ENCODE measurements at places on chromosomes 1 and 21. TPM values are rescaled to one million over a fixed set of nuclear protein-coding genes. Genes with fewer than 3 reads are reported as not detected.
A peak's percentile ranks its signal among the peaks of the same experiment; 100 is the strongest.

DNA sequence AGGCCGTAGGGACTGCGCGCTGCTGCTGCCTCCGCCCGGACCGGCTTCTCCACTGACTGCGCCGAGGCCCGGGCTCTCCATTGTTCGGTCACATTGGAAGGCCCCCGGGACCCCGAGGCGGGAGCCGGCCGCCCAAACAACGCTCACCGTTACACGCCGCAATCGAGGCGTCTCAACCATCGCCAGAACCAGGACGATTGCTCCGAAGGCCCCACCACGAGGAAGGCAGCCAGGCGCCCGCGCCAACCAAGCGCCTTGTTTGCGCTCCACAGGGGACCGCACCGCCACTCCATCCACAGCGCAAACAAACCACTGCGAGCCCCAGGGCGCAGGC is 595 bp downstream of the GLUL start:
- no peak for DNase-seq

DNA sequence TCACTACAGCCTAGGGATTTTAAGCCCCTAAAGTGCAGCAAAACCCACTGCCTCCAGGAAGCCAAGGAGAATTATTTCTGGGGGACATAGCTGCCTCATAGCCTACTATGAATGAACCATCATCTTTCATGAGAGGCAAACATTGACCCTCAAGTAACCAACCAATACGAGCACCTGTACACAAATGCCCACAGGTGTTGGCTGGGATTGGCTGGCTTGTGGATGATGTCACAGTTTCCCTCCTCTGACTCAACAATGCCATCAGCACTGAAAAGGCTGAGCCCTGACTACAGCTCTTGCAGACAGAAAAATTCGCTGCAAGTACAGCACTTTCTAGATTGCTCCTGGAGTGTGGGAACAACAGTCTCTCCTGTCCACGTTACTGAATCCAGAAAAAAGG is at the start of gene HMGB4:
Gene HMGB4, plus strand, starts transcription at position 301 of the 400 bp plus-strand sequence. CDS start 113 bp downstream, outside the sequence.
- DNase-seq = no peak

DNA sequence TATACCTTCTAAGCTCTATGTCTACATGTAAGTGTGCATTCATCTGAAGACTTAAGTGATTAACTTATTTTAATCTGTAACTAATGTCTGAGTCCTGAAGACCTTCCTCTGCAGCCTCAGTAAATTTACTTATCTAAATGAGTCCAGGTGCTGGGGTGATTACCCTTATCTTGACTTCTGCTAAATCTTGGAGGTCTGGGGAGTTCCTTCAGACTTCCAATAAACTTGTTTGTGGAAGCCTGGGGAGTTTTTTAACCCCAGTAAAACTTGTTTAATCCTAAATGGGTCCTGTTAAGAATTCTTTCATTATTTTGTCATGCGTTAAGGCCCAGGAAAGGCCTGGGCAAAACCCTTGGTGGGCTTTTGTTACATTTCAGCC is 37.0 kb downstream of the RSPH1 start:
- no peak for DNase-seq

- no peak for DNase-seq
These were observed 24.6 kb upstream of the ENAH start for GRCh38 chr1:225677350-225678124.

- DNase-seq = peak; percentile 26
These were observed 15.0 kb downstream of the NFIA start for GRCh38 chr1:61097317-61097716.

DNA sequence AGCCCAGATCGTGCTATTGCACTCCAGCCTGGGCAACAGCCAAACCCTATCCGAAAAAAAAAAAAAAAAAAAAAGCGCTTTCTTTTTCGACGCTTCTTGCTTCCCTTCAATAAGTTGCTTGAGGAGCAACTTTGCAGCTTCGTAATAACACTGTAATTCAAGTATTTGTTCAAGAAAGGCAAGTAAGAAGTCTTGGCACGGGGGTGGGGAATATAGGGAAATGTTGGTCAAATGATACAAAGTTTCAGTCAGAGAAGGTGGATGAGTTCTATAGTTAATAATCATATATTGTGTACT is 871 bp upstream of the PSMA5 start:
- DNase-seq = no peak

Gene F13B
- total RNA-seq = not detected

Gene ACTL8
- not detected for total RNA-seq

DNA sequence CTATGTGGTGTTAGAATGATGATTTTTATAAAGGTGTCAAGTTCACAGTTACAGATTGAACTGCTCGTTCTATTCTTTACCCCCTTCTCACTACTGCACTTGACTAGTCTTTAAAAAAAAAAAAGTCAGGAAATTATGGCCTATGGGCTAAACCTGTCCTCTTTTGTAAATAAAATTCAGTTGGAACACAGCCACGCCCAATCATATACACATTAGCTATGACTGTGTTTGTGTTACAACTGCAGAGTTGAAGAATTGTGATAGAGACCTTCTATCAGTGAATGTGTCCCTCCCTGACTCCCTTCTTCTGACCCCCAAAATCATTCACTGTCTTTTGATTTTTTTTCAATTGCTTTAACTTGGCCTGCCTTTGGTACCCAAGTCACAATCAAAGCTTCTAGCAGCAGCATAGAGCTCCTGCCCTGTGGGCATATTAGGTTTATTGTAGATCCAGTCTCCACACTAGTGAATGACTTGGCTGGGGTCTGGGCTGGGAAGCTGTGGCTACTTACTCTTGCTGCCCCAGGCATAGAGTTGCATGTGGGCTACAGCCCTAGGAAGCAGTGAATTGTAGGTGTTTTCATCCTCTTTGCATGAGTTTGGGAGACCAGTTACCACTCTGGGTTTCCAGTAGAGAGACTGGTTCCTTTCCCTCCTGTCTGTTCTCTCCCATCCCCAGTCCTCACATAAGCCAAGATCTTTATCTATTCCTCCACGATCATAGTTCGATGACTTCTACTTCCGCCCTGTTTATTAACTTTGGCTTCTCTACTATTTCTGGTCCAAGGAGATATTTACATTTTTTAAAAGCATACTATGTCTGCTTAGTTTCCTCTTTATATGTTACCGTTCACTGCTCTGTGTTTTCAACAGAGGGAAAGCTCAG is 249.9 kb downstream of the FMN2 start:
- no peak for DNase-seq

GRCh38 chr1:19413999-19414398 is 71.3 kb downstream of the CAPZB start:
- no peak for DNase-seq

DNA sequence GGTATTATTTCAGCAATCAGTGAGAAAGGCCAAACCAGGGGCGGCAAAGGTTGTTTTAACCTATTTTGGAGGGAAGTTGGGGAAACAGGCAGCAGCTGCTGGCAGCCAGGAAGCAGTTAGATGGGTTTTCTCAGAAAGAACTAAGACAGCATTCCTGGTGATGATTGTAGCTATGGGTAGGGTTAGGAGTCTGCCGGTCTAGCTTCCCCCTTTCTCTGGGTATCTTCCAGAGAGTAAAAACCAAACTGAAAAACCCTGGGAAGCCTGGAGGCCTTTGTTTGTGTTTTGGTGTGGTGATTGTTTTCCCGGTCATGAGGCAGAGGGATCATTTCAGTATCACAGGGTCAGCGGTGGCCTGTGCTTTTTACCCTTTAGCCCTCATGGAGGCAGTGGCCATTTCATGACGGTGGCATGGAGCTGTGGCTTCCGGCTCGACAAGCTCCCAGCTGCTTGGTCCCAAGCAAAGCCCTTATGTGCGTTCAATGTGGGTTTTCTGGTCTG is 19.5 kb upstream of the TNFRSF1B start:
- no peak for DNase-seq

- DNase-seq = no peak
These were observed 58.4 kb upstream of the DYNLT5 start for GRCh38 chr1:66693856-66694255.

DNA sequence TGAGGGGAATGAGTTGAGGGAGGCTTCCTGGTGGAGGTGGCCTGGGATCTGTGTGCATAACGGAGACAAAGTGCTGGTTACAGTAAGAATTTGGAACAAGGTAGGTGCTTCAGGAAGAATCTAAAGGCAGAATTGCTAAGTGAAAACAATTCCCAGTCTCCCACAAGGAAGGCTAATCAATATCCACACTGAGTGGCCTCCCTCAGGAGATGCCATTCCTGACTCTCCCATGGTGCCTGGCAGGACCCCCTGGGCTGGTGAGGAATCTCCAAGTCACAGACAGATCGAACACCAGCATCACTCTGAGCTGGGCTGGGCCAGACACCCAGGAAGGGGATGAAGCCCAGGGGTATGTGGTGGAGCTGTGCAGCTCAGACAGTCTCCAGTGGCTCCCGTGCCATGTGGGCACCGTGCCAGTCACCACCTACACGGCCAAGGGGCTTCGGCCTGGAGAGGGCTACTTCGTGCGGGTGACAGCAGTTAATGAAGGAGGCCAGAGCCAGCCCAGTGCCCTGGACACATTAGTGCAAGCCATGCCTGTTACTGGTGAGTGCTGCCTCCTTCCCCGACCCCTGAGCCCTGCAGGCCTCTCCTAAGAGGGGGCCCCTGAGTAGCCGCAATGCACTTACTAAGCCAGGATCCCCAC is 30.7 kb downstream of the IGFN1 start:
- DNase-seq = no peak

DNA sequence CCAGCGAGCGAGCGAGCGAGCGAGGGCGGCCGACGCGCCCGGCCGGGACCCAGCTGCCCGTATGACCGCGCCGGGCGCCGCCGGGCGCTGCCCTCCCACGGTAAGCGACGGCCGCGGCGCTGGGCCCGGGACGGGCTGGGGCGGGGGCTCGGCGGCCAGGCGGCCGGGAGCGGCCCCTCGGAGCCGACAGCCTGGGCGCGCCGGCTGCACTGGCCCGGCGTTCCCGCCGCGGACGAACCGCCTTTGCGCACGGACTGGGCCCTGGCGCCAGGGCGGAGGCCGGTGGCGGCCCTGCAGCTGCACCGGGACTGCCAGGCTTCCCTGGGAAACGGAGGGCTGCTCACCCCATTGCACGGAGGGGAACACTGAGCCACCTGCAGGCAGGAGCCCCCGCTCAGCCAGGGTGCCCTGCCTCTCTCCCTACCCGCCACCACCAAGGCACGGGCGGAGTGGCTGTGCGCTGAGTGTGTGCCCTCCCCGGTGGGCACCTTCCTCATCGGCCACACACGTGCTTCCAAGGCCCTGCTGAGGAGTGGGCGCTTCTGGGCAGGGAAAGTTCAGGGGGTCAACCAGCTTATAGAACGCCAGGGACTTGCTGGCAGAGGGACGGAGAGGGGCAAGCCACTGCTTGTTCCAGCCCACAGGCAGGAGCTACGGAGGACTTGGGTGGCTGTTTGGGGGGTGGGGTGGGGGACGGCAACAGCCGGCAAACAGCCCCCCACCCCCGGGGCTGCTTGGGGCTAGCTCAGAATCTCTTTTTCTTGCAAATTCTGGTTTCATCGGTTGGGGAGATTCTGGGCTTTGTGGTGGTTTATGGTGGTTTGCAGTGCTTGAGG is 532 bp downstream of the CSF1 start:
- no peak for DNase-seq
